Umbilical cord (tissue), 2 donors: ENCODE measurements at places on chromosomes 12 and 14. TPM values are rescaled to one million over a fixed set of nuclear protein-coding genes. Genes with fewer than 3 reads are reported as not detected.

DNA sequence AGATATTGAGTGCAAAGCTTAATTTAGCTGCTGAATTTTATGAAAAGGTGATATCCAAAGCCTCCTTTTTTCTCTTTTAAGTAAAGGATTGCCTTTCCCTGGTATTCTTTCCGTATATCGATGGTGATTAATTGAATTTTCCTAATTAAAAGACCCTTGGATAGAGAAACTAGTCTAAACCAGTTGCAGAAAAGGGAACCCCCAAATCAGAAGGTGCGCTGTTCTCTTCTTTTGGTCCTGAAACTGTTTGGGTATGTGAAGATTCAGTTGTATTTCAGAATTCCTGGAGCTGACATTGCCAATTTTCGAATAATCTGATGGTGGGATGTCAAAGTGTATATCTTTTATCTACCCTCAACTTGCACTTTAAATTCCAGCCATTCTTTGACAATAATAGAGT is 1.9 kb downstream of the GPHN start:
- no peak for DNase-seq

DNA sequence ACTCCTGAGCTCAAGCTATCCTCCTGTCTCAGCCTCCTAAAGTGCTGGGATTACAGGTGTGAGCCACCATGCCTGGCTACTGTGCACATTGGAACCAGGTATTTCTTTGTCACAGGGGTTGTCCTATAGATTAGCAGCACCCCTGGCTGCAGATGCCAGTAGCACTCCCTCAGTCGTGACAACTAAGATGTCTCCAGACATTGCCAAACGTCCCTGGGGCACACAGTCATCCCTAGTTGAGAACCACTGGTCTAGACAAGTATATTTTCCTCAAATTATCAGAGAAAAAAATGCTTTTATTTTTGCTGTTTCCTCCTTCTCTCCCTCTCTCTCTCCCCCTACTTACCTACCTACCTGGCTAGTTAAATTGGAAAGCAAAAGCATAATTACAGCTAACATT is 17.9 kb upstream of the P2RX7 start:
- DNase-seq, result no peak

DNA sequence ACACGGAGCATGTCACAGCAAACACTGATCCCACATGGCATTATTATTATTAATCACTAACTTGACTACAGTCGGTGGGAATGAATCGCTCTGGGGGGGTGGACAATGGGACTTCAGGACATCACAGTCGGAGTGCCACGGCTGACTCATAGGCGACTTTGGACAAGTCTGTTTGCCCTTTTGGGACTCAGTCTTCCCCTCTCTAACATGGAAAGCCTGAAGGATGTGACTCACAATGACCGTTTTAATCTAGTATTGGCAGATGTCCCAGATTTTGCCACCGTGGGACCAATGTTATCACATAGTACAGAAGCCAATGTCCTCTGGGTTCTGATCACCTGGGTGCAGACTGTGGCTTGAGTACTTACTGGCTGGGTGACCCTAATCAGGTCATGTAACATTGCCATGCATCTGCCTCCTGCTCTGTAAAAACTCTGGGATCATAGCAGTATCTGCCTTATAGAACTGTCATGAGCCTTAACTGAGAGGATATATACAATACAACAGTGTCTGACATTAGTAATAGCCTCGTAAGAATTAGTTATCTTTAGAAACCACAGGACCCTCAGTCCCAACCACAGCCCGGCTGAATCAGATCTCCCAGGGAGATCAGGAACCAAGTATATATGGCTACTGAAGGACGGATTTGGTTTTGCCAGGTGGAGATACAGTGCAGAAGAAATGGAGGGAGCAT is 362.6 kb downstream of the BCL11B start:
- no peak for DNase-seq

DNA sequence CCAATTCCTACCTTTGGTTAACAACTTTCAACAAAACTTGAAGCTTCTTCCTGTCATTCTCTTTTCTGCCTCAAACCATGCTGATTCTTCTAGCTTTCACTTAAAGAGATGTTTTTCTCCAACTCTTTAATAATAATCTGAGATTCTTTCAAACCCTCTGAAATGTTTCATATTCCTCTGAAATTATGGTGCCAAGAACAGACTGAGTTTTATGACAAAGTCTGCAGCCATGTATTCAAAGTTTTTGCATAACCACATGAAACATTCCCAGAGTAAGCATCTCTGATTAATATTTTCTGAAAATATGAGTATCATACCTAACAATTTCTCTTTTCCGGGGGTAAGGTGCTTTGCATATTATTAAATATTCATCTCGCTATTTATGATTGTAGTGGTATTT is 59.1 kb upstream of the DCN start:
- peak; percentile 62 for DNase-seq

- DNase-seq, result no peak
Measured at GRCh38 chr14:84927096-84927827, 602.7 kb upstream of the FLRT2 start.

GRCh38 chr12:105060715-105061378 is 23.4 kb downstream of the ALDH1L2 start:
- DNase-seq, result no peak

- peak; percentile 69 for DNase-seq
Measured at GRCh38 chr12:6899837-6900519, 4.6 kb upstream of the LRRC23 start.

GRCh38 chr12:57549909-57550640 is at the start of gene KIF5A:
Gene KIF5A, plus strand, starts transcription at chr12:57550044. Its CDS starts 228 bp downstream, at chr12:57550272.
- DNase-seq, result no peak

GRCh38 chr14:106579084-106579483 is 1052.7 kb downstream of the TMEM121 start:
- no peak for DNase-seq

DNA sequence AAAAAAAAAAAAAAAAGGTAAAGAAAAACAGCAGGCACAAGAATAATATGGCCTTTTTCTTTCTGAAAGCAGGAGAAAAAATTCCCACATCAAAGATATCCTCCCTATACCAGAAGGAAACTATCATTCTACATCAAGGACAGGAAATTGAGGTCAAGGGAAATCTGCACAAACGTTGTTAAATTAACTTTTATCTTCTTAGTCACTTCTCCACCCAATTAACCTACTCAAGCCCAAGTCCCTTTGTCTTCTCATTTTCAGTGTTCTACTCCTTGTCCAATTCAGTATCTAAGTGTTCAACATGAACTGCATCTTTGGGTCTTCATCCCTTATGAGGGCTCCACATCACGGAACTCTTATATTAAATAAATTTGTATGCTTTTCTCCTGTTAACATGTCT is 15.7 kb downstream of the NDUFA12 start:
- no peak for DNase-seq

- DNase-seq, result no peak
Measured at GRCh38 chr12:123712780-123713319, 697 bp downstream of the ATP6V0A2 start.

- DNase-seq, result no peak
Measured at GRCh38 chr14:90228478-90228877, 27.9 kb upstream of the PSMC1 start.

- DNase-seq, result no peak
Measured at GRCh38 chr12:113996026-113996425, 29.9 kb upstream of the RBM19 start.

- no peak for DNase-seq
Measured at GRCh38 chr14:99235582-99236320, 36.2 kb downstream of the BCL11B start.

GRCh38 chr12:1873531-1874510 is 44.6 kb downstream of the CACNA2D4 start:
- no peak for DNase-seq

- no peak for DNase-seq
Measured at GRCh38 chr12:54331461-54331860, 6.5 kb downstream of the COPZ1 start.

- DNase-seq, result no peak
Measured at GRCh38 chr14:65425885-65426284, 13.4 kb downstream of the FUT8 start.

DNA sequence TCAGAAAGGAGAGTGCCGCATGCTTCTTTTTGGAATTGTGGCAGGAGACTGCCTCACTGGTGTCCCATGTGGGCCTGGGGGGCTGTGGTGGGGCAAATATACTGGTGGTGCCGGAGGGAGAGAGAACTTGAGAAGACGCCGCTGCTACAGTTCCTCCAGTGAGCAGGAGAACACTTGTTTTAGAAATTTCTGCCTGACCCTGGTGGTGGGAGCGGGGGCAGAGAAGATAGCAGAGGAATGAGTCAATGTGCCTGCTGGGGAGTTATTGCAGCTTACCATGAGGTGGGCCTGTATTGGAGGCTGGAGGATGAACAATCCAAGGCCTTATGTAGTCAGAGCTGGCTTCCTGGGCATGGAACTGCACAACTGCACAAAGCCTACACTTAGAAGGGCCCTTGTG is 211.8 kb downstream of the SNAPC1 start:
- no peak for DNase-seq

GRCh38 chr14:92733007-92733406 is 15.4 kb downstream of the LGMN start:
- no peak for DNase-seq

DNA sequence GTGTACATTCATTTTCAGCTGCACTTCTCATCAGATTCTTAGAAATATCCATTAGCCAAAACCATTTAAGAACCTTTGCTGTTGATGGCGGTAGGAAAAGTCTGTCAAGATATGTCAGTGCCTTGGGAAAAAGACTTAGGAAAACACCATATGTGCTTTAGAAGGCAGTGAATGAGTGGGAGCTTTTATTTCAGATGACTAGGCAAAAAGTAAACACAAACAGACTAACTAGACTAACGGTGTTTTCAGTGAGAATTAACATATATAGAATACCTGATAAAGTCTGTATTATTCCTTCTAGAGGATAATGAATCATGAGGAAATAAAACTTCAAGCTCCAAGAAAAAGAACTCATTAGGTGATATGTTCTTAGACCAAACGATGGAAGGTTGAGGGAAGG is 418.9 kb downstream of the NAV3 start:
- no peak for DNase-seq

- DNase-seq, result peak; percentile 38
Measured at GRCh38 chr14:53628732-53629430, 327.7 kb downstream of the BMP4 start.

GRCh38 chr12:109475993-109476806 is 900 bp downstream of the KCTD10 start:
- DNase-seq, result no peak

GRCh38 chr12:25434515-25434914 is 118.6 kb downstream of the LMNTD1 start:
- no peak for DNase-seq

GRCh38 chr12:7892186-7892980 is 19.7 kb upstream of the SLC2A14 start:
- no peak for DNase-seq

DNA sequence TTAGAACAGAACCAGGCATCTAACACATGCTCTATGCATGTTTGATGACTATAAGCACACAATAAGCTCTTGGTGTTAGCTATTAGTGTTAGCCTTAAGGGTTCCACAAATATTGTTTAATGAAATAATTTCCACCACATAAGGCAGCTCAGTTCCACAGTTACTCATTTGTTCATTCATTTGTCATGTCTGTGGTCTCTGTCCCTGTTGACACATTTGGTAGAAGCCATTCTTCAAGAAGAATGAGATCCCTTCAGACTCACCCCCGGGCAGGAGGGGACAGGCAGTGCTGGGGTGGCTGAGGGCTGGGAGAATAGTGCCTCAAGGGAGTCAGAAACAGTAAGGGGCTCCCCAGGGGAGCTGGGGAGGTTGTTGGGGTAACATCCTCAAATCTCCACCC is 3.7 kb upstream of the FAIM2 start:
- DNase-seq, result no peak

- DNase-seq, result peak; percentile 7
Measured at GRCh38 chr12:118103201-118103600, 610 bp downstream of the VSIG10 start.

DNA sequence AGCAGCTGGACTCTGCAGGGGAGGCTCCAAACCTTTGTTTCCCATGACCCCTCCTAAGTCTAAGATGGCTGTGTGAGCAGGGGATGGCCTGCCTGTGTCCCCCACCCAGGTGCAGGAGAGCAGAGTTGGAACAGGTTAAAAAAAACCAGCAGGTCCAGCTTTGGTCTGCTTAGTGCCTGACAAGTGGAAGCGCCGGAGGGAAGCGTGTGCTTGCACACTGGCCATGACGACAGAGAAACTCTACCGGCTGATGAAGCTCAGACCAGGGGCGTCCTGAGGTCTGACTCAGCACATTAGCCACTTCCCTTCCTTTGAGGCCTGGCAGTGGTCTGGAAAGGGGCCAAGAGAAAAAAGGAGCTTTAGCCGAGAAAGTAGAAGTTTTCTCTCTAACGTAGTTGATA is 280.1 kb downstream of the VRK1 start:
- peak; percentile 79 for DNase-seq

GRCh38 chr12:102182635-102183034 is 15.0 kb downstream of the PMCH start:
- no peak for DNase-seq

DNA sequence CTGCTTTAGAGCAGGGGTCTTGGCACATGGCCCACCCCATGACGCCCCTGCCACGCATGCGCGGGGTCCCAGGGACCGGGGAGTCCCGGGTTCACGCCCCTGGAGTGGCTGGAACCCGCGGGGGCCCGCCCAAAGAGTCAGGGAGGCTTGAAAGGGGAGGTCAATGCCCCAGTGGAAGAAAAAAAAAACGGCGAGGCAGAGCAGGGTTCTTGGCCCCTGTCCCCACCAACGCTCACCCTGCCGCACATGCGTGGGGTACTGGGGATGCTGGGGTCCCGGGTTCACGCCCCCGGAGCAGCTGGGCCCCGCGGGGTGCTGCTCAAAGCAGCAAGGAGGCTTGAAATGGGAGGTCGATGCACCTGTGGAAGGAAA is 319.1 kb downstream of the ALG10 start:
- DNase-seq, result no peak

The COQ6 gene
- total RNA-seq, result 17.1 TPM

The FERMT2 gene
- 383 TPM for total RNA-seq

The ATG2B gene
- 26.2 TPM for total RNA-seq

The KERA gene
- 3.1 TPM for total RNA-seq

The ADAM21 gene
- total RNA-seq, result 3.4 TPM

The SPTLC2 gene
- total RNA-seq, result 36.1 TPM

The CS gene
- total RNA-seq, result 35.2 TPM

The LRRK2 gene
- total RNA-seq, result 14.4 TPM

The CELA1 gene
- not detected for total RNA-seq

The LAG3 gene
- total RNA-seq, result 1.7 TPM

The IRAK3 gene
- total RNA-seq, result 21.9 TPM

The DDX47 gene
- total RNA-seq, result 54.9 TPM

The ACRBP gene
- total RNA-seq, result 2.9 TPM

The TMPRSS12 gene
- total RNA-seq, result 1.9 TPM

The LRRC9 gene
- total RNA-seq, result not detected

The ABCC9 gene
- 37.1 TPM for total RNA-seq
